Stimulated activated CD4-positive, alpha-beta T cell treated with anti-CD3 and anti-CD28 coated beads, Interleukin-15, amount 100 ng/mL, for 1 hour (primary cell): ENCODE measurements at places on chromosomes 5 and 9.

DNA sequence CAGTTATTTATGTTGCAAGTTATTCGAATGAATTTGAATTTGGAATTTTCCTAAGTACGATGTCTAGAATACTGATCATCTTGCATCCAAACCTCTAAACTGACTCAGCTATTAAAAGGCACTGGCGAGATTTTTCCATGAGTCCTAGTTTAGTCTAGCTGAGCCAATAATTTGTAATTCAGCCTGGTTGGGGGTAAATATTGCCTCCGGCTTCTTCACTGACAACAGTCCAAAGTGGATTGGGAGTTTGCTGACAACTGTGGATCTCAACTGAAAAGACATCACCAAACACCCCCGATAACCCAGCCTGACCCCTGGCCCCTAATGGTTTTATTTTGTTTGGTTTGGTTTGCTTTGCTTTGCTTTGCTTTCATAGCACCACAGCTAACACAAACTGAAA lies 189.8 kb upstream of the DAPK1 start:
- DNase-seq = no peak

DNA sequence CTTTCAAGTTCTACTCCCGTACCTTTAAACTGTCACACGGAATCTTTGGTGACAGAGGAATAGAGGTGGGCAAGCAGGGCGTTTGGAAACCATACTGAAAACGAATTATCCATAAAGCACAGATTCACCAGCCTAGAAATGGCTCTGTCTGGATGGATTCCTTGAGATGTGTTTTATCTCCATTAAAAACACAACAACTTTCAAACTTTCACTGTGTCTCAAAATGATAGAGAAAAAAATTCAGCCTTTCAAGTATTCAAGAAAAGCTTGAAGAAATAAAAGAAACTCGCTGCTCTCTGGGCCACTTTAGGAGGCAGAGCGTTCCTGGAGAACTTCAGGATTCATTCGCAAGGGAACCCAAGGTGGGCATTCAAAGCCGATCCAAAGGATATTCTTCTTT lies 589 bp upstream of the THBS4 start:
- DNase-seq = no peak

- no peak for DNase-seq
Observed at GRCh38 chr5:160760008-160760407, 92.0 kb downstream of the ATP10B start.

DNA sequence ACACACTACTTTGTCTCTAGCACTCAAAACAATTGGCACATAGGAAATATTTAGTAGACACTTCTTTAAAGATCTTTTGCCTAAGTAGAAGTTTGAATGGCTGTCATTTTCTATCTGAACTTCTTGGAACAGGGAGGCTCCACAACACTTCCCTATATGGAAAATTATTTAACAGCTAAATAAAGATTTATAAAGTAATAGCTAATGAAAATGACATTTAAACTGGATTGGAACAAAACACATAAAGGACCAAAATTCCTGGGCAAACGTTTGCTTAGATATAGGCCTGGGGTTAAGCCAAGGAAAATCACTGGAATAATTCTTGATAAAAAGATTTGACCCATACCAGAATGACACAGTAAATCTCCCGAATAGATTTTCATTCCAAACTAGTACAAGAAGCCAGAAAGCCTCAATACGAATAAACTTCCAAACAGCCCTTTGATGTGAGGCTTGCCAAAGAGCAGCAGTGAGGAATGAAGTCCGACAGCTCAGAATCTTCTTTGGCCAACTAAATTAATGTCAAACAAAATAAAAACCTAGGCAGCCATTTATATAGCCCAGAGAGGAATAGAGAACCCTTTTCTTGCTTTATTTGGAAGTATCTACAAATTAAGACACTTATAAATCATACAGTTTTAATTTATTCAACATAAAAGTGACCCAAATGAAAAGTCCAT lies 20.3 kb upstream of the RNF180 start:
- no peak for DNase-seq
